ENCODE measurements at places on chromosomes 12 and 14.
A peak's percentile ranks its signal among the peaks of the same experiment; 100 is the strongest.

DNA sequence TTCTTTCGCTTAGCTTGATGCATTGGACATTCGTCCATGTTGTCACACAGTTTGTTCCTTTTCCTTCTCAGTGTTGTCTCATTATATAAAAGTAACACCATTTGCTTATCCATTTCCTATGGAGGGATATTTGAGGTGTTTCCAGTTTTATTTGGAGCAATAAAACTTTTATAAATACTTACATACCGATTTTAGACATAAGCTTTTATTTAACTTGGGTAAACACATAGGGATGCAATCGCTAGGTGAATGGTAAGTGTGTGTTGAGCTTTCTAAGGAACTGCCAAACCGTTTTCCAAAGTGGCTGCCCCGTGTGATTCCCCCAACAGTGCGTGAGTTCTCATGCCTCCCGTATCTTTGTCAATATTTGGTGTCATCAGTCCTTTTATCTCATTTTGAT lies 95.2 kb upstream of the DYNC1H1 start:
- no peak for DNase-seq

DNA sequence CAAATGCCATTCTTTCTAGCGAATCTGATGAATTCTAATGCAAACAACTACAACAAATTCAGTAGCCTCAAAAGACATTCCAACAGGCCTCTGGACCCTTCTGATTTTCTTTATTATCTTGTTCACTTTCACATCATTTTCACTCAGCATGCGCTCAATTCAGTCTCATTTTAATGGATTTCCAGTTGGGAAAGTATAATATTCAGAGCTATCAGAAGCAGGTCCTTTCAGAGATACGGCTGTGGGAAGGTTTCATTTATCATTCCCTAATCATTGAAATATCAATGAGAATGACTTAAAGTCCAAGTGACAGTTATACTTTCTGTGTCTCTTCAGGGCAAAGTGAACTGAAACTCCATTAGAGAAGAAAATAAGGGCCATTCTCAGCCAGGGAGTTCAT lies 1083.7 kb upstream of the FLRT2 start:
- DNase-seq: no peak

DNA sequence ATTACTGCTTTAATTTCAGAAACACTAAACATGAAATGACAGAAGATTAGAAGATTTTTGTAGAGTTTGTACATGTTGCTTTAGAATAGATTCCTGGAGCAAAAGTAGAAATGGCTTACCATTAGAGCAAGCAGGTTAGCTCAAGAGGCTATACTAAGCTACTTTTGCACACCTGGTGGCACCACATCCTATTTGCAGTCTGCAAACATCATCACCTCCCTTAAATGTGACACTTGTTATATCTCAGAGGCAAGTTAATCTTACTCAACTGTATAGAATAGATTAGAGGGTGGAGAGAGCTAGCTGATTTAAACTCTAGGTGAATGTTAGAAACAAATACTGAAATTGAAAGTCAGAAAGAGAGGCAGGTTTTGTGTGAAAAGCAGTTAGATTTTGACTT lies 30.7 kb upstream of the OR4E1 start:
- DNase-seq: peak; percentile 24

- DNase-seq: no peak
These were observed 16.8 kb downstream of the MTA1 start for GRCh38 chr14:105436402-105436801.

- DNase-seq: no peak
These were observed 100.2 kb downstream of the EPS8 start for GRCh38 chr12:15688838-15689625.

GRCh38 chr14:88269806-88270420 lies 53.2 kb downstream of the KCNK10 start:
- DNase-seq: peak; percentile 52

- DNase-seq: no peak
These were observed 688 bp downstream of the C12orf71 start for GRCh38 chr12:27081668-27082111.

DNA sequence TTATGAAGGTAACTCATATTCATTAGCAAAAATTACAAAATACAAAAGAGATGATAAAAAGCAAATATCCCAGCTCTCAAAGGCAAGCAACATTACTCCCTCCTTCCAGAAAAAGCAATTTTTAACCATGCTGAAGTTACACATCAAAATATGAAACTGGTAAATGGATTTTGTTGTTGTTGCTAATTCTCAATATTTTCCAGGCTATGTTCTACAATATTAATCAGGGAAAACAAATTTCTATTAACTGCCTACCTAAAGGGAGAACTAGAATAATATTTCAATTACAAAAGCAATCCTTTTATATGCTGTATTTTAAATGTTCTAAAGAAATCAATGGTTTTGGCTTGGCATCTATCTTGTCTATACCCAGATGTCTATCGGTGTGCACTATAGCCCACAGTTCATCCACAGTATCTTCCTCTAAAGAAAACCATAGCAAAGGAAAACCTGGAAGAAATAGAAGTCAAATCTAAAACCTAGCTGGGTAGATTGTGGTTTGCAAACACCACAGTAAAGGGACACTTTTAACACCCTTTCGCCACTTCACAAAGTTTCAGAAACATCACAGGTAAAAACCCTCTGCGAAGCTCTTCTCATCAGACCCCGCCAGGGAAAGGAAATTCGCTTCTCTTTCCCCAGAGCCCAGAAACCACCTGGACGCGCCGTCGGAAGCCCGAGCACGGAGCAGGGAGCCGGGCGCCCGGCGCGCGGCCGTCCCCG lies 32.0 kb downstream of the TC2N start:
- DNase-seq: peak; percentile 52

DNA sequence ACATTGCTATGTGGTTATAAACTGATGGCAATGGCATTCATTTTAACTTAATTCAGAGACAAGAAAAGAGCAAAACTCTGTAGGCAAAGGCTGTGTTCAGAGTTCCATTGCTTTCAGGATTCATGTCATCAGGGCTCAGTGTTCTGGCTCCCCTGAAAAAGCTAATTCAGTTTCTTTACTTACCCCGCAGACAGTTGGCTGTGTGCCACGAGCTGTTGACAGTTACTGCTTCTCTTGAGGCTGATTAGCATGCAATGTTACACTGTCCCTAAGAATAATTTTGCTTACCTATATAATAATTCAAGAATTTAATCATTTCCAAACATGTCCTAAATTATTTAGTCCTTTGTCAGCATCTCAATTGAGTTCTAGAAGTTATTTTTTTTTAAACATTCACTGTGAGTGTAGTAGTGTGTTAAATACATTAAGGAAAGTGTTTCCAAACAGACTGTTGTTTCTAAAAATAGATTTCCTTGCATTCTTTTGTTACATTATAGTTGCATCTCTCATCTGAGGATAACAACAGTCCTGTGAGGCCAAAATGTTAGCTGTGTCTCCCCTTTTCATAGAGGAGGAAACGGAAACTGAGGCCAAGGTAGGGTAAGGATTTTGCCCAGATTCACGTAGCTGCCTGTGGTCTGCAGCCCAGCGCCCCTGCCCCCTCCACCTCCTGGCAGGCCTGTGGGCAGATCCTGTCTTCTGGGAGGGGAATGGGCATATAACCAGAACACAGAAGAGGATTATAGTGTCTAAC lies 98.6 kb downstream of the PELI2 start:
- DNase-seq: no peak

DNA sequence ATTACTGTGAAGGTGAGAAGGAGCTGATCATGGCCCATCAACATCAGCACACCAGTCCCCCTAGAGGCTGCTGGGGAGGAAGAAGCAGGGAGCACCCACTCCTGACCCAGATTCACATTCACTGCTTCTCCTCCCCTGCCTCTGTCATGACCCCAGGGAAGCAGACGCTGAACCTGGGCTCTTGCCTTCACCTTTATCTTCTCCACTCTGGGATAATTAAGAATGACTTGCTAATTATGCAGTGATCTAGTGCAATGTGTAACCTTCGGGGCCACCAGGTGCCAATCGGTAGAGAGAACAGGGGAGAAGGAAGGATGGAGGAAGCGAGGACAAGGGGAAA lies 44.4 kb upstream of the IQSEC3 start:
- DNase-seq: no peak

- peak; percentile 68 for DNase-seq
These were observed 13.2 kb upstream of the ARF6 start for GRCh38 chr14:49879646-49880204.

DNA sequence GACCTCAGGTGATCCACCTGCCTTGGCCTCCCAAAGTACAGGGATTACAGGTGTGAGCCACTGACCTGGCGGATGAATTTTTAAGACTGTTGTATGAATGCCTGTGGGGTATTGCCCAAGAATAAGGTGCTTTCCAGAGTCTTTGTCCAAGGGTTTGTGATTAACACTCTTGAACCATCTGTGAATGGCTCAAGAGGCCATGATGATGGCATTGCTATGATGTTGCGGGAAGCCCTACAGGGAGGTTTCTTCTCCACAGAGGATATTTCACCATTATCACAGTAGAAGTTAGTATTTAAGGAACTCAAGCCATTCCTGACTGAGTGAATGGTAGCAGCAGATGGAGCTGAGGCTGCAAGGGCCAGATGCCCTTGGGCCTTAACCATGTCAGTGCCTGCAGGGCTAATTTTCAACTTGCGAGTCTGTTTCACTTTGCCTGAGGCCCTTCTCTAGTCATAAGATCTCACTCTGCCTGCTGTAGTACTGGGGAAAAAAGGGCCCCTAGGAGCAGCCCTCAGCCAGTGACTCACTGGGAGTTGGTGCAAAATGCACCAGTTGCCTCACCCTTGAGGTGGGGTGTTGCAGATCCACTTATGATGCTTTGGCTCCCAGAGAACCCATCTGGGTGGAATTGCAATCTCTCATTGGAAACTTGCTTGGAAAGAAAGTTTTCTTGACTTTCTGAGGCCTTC lies 108.6 kb upstream of the FLRT2 start:
- no peak for DNase-seq

DNA sequence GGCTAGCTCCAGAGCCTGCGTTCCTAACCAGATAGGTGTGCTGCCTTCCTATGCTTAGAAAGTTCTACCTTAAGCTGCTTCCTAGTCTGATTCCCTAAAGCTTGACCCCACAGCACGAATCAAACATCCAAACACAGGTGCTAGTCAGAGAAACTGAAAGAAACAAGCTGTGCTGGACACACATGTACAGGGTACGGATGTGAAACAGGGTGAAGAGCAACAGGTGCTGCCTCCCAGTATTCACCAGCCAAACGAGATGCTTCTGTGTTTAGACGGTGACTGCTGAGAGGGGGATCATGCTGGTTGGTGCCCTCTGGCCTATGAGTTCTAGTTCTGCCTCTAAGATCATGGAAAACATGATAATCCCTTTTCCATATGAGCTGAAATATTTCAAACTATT lies 105.3 kb downstream of the GRIP1 start:
- no peak for DNase-seq

- no peak for DNase-seq
These were observed 43.1 kb upstream of the PSMC1 start for GRCh38 chr14:90213099-90213748.

DNA sequence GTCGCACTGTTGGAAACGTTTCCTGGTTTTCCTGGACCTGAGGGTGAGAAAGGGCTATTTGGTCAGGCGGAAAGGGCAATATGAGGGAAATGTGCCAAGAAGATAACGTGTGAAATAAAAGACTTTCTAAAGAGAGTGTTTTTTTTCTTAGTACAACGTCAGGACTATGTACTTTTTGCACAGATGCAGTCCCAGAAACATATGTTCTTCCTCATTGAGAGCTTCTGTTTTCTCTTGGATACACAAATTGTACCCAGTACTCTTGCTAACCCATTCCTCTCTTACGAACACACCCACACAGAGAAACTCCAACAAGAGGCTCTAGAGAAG lies 669 bp upstream of the PKP2 start:
- no peak for DNase-seq

DNA sequence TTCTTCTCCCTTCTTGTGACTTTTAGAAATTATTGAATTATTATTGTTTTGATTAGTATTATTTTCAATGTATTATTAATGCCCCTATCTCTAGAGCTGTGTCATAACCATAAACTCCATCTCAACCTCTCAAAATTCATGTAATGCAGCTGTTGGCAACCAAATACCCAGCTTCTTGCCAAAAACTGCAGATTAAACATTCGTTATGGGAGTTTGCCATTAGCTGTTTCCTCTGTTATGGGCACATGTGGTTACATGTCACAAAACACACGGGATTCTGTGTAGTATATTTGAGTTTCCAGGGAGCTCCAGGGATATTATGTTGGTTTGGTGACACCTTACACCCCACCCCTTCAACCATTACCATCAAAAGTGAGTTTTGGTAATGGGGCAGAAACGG lies 2.8 kb upstream of the ALX1 start:
- no peak for DNase-seq

DNA sequence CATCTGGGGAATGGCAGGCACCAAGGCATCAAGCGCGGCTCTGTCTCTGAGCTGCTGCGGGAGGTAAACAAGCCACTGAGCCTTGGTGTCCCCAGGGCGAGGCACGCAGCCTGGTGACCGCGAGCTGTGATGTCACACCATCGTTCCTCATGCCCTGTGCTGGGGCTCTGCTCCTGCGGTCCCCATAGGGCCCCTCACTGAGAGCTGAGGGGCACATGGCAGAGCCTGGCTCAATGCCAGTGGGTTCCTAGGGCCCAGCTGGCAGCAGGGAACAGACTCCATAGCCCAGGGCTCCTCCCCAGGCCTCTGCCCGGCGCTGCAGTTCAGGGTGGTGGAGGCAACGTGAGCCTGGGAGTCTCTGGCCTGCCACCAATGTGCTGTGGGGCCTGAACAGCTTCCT lies 22.6 kb downstream of the CHGA start:
- DNase-seq: no peak

DNA sequence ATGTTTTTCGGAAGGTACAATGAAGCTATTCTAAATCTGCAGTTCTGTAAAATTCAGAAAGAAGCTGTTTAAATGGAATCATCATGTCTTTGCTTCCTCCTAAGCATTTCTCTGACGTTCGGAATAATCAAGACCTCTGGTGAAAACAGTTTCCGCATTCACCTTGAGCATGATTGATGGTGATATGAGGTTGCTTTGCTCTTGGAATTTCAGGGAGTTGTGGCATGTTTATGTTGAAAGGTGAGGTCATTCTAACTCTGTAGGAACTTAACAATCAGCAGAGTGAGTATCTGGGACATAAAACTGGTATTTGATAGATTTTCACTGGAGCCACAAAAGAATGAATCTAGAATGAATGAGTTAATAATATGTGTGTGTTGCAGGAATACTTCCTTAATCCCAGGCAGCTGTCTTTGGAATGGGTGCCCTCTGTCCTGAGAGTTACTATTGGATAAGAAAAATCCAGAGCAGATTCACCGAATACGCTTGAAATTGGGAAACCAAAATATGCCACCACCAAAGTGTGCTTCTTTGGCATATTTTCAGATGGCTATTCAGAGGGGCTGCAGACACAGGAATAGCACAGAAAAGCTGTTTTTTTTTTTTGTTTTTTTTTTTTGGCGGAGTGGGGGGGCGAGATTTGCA lies 599.1 kb downstream of the CCER1 start:
- DNase-seq: no peak

GRCh38 chr12:96014943-96015599 lies 18.9 kb upstream of the HAL start:
- DNase-seq: no peak

GRCh38 chr12:14907953-14908352 lies 22.3 kb upstream of the MGP start:
- no peak for DNase-seq

GRCh38 chr14:89160437-89160836 lies 256.6 kb downstream of the FOXN3 start:
- DNase-seq: no peak

- DNase-seq: no peak
These were observed 8.9 kb downstream of the RBMS2 start for GRCh38 chr12:56530390-56531055.

Data from colonic mucosa (tissue), 4 donors.